Retinal pigment epithelial cell (primary cell): ENCODE measurements at places on chromosomes 3 and 15.

DNA sequence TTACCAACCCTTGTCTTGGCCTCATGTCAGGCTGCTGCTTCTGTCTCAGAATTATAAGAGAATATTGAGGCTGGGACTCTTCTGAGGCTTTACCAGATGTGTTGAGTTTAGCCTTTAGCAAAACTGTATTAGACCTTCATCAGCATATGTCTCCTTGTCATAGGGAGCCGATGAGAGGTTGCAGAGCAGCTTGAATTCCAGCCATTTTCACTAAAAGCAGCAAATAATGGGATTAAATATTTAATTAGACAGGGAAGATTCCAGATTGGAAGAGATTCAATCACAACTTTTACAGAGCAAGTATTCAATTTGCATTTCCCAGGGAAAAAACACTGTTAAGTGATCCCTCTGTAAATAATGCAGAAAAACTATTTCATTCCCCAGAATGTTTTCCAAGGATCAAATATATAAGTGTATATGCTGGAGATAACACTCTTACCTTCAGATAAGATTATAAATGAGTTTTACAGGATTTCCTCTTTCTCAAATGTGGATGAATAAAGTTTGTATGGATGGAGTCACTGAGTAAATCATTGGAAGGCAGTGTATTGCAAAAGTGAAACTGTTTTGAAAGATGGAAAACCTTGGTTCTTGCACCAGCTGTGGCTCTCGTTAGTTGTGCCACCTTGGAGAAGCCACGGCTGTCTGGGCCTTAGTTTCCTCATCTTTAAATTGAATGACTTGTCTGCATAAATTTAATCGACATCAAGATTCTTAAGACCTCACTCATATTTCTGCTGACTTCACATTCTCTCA lies 466.4 kb upstream of the SGO1 start:
- no peak for DNase-seq

DNA sequence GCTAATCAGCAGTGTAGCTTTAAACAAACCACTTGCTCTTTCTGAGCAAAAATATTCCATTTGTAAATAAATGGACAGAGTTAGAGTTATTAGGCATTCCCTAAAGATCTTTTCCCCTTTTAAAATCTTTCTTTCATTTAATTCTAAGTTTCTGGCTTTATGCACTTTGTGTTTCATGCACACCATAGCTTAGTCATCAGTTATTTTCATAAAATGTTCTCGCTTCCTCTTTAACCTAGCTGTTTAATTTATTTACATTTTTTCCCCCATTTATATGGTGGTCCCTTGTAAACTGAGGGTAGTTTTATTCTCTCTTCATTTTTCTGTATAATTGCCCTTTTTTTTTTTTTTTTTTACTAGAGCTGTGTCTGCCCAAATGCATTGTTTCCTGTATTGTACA lies 315.0 kb upstream of the LRRFIP2 start:
- DNase-seq, result no peak

GRCh38 chr15:73930371-73930770 lies 4.1 kb downstream of the LOXL1 start:
- DNase-seq, result no peak

GRCh38 chr3:22977650-22978289 lies 225.4 kb upstream of the UBE2E2 start:
- DNase-seq, result no peak

- no peak for DNase-seq
Measured at GRCh38 chr3:106827515-106828213, 549.6 kb upstream of the CCDC54 start.

GRCh38 chr3:98695796-98696195 lies 67.3 kb upstream of the ST3GAL6 start:
- peak; percentile 46 for DNase-seq
